ENCODE measurements at places on chromosomes 1 and 21.

DNA sequence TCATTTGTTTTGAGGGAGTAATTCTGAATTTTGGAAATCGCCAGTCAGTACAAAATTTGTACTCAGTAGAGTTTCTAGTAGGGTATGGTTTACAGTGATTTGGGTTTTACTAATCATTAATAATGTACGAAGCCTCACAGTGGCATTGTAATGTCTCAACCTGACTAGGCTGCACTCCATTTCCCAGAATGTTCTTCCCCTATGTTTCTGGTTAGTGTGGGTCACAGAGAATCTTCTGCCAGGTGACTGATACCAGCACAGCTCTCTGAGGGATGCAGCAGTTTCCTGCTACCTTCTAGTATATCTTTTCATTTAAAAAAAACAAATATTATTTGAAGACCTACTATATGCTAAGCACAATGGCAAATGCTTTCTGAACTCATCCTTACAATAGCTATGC, 112.9 kb downstream of the PTPN14 start:
- no peak for DNase-seq

DNA sequence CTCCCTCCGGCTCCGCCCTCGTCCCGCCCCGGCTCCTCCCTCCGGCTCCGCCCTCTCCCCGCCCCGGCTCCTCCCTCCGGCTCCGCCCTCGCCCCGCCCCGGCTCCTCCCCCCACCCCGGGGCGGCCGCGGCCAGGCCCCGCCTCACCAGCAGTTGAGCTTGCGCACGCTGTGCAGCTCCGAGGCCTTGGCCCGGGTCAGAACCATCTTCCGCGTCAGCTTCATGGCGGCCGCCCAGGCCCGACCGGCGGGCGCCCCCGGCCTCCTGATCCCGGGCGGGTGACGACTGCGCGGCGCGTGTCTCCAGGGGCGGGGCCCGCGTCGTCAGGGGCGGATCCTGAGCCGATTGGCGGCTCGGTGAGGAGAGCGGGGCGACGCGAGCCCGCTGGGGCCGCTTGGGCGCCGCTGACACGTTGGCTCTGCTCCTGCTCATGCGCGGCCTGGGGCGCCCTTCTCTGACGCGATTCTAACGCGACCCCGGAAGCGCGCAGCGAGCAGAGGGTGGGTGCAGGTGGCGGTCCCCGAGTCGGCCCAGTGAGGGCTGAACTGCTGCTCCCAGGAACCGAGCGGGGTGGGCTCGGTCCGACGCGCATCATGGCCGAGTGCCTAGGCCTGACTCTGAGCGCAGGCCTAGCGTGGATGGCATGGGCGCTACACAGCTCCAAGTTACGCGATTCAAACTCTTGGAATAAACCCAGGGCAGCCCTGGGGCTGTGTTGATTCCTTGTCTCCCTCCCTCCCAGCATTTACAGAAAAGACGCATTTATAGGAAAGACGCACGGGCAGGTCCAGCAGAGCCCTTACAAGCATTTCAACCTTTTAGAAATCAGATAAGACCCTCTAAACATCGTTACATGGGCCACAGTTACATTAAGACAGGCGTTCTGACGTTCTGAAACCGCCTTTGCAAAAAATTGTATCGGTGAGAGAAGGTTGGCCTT, at the start of gene CFAP410:
Gene CFAP410 (minus strand): TSS at position 420 of the 940 bp plus-strand sequence. CDS start 196 bp downstream, at position 224.
- peak; percentile 95 for DNase-seq

DNA sequence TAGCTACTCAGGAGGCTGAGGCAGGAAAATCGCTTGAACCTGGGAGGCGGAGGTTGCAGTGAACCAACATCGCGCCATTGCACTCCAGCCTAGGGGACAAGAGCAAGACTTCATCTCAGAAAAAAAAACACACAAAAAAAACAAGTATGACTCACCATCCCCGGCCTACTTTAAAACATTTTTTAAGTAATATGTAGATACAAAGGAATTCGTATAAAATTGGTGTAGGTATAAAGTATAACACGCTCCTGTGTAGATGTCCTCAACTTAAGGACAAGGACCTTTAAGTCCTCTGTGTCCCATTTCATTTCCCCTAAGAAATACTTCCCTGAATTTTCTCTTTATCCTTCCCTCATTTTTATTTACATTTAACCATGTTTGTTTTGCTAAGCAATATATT, 73.4 kb upstream of the PKN2 start:
- no peak for DNase-seq

DNA sequence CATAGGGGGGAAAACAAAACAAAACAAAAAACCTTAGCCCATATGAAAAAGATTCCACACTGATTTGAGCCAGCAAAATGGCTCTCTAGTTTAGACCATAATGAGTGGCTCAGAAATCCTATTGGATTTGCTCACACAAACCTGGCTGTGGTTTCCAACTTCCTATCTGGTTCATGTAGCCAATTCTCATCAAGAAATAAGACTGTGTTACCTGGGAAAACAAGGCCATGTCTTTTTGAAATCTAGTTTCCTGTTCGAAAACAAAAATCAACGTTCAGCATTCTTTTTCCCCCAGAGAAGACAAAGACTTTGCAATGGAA, 69.2 kb downstream of the TBX15 start:
- no peak for DNase-seq

GRCh38 chr1:185404291-185404690, 87.2 kb upstream of the IVNS1ABP start:
- DNase-seq: no peak

DNA sequence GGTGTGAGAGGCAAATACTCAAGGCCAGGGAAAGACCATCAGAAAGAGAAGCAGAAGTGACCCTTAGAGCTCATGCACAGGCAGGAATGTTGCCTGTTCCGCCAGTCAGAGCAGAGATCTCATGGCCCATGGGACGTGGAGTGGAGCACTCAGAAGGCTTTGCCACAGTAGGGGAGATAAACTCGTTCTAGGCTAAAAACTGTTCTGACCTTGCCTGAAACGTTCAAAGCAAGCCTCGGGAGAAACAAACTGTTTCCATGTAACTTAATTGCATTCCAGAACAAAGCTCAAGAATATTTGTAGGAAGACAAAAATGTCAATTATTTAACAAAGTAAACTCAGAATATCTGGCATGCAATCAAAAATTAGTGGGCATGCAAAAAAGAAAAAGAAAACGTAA, 20.7 kb upstream of the SLC19A1 start:
- no peak for DNase-seq

- DNase-seq: no peak
Measured at GRCh38 chr1:163399976-163400601, 78.3 kb downstream of the NUF2 start.

- peak; percentile 95 for DNase-seq
Measured at GRCh38 chr1:1250786-1251284, 4.3 kb upstream of the C1QTNF12 start.

- peak; percentile 22 for DNase-seq
Measured at GRCh38 chr1:225817611-225818061, 7.7 kb downstream of the EPHX1 start.

- DNase-seq: peak; percentile 76
Measured at GRCh38 chr1:10941891-10942541, 70.4 kb upstream of the TARDBP start.

GRCh38 chr21:33451634-33452071, 28.1 kb downstream of the TMEM50B start:
- no peak for DNase-seq

DNA sequence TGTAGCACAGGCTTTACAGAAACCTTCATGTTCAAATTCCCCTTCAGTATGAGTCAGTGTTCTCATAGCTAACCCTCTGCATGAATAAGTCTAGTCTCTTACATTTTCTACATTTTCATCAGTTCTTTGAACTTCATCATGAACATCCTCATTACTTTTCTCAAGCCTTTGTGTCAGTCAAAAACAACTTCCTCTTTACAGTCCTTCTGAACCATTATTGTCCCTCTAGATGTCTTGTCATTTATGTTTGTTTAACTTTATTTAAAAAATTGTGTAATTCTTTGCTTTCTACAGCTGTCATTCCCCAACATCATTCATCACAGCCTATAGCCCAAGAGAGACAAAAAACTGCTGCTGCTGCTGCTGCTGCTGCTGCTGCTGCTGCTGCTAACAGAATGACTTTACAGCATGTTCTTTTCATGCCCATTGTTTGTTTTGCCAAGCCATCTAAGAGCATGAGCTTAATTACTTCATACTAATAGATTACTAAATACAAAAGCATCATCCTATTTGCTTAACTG, 133.1 kb downstream of the LRRC40 start:
- DNase-seq: no peak

GRCh38 chr1:221768444-221769066, 26.7 kb upstream of the DUSP10 start:
- DNase-seq: no peak

DNA sequence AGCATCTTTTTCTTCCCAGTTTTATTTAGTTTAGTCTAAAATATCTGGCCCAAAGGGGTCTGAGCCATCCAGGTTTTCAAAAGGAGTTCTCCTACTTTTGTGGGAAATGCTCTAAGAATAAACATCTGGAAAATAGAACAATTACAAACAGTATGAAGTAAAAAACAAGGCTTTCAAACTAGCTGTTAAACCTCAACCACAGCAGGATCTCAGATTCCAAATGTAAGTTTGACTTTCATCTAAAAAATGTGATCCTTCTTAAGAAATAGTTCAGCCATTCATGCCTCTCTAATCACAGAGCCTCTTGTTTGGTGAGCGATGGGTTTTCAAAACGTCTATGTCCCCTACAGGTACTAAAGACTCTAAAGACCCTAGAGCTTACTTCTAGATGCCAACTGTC, 413.5 kb downstream of the DUSP10 start:
- DNase-seq: no peak

DNA sequence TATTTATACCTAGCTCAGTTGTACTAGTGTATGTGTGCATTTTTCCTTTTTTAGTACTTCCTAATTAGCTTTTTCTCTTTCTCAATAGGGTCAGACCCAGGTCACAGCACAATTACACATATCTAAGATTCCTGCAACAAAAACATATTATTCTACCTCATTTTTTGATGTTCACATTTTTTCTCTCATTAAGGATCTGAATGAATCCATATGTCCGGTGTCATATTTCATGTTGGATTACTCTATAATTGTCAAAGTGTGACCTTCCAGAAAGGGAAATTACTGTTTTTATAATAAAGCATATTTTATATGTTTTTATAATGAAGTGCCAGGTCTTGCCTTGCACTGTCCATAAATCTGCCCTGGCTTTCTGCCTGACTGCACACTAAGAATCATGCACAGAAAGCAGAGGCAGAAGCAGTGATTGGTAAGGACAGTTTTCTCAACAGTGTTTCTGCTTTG, 143.7 kb downstream of the KCNT2 start:
- no peak for DNase-seq

GRCh38 chr1:158179301-158180041, 1.2 kb upstream of the CD1D start:
- DNase-seq: no peak

GRCh38 chr1:202568410-202568809, 141.8 kb downstream of the SYT2 start:
- no peak for DNase-seq

GRCh38 chr1:31054958-31055481, 10.5 kb downstream of the PUM1 start:
- DNase-seq: no peak

GRCh38 chr1:31888291-31888690, 49.9 kb downstream of the PTP4A2 start:
- no peak for DNase-seq

GRCh38 chr1:37498872-37499617, 15.5 kb downstream of the MEAF6 start:
- no peak for DNase-seq

DNA sequence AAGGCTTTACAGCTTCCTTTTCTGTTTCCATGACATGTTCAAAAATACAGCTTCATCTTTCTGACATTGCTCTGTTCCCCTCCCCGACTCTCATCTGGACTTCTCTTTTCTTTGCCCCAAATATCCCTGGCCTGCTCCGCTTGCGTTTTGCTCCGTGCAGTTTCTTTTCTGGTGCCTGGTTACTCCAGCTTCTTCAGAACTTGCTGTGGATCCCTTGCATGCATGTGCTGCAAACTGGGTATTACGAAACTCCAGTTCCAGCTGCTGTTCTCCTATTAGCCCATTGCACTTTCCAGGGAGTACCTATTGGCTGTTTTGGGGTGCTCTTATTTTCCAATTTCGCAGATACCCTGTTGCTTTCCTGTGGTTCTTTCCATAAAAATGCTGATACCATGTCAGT, 9.9 kb upstream of the NDC1 start:
- DNase-seq: no peak

DNA sequence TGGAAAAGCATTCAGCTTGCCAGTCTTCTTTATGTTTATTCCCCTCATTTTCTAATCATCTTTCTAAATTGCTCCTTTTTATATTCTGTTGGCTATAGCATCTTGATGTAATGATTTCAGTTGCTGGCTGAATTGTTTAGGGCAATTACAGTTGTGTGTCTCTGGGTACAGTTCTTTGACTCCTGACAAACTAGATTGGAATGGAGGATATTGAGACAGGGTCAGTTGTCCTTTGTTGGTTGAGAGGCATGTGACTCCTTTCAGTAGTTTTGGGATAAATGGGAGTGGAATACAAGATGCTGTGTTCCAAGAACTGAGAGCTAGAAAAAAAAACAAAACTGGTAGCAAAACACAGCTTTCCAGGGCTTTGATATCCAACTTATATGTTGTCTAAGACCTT, 1.5 kb downstream of the CENPF start:
- no peak for DNase-seq

- DNase-seq: no peak
Measured at GRCh38 chr1:83689921-83690868, 308.7 kb downstream of the TTLL7 start.

DNA sequence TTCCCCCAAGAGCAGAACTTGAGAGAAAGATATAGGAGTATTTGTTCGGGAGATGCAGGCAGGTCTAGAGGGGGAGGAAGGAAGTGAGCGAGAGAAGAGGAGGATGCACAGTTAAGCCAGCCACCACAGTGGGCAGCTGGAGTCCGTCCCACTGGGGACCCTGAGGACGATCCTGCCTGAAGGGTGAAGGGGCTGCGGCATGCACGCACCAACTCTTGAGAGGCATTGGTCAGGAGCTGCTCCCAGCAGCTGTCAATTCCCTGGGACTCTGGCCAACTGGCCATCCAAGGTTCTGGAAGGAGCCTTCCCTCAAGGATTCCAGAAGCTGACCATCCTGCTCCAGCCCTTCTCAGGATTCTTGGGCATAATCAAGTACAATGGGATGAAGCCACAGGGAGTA, 246.9 kb downstream of the MATN1 start:
- DNase-seq: no peak

GRCh38 chr1:185559684-185560331, 174.4 kb upstream of the HMCN1 start:
- DNase-seq: peak; percentile 81

- no peak for DNase-seq
Measured at GRCh38 chr1:207020065-207020708, 12.4 kb downstream of the C1orf116 start.

- DNase-seq: no peak
Measured at GRCh38 chr1:50497007-50497406, 73.8 kb upstream of the DMRTA2 start.
